Stimulated activated CD8-positive, alpha-beta memory T cell treated with anti-CD3 and anti-CD28 coated beads, Interleukin-15, amount 100 ng/mL, for 24 hours (primary cell): ENCODE measurements at places on chromosomes 4 and X.

- DNase-seq = peak; percentile 31
These were observed 1.4 kb downstream of the ZNF827 start for GRCh38 chr4:145936997-145937901.

- no peak for DNase-seq
These were observed 10.5 kb downstream of the PPAT start for GRCh38 chr4:56424697-56425514.

DNA sequence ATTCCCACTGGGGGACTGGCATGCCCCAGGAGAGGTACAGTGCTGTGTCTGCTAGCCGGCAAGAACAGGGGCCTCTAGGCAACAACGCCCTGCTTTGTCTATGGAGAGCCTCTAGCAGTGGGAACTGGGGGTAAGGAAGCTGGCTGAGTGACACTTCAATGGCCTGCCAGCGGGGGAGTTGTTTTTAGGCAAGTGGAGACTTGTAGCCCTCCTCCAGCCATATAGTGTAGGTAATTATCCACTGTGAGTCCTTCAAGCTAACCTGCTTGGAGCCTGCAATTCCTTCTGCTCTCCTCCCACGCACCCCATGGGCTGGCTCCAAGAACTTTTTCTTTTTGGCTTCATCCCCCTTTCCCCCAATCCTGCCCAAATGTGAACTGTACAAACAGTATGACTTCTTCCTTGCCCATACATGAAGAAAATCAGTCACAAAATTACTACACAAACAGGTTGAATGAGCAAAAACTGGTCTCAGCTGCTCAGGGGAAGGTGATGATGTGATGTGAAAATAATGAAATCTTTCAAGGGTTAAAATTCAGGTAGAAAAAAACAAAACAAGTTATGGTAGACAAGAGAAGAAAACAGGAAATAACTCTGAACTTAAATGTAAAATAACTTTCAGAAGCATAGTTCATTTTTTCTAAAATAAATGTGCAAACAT, 33.1 kb downstream of the LEF1 start:
- DNase-seq = no peak

- DNase-seq = no peak
These were observed 139.8 kb downstream of the WDFY3 start for GRCh38 chr4:84826681-84827080.

- no peak for DNase-seq
These were observed 6.2 kb upstream of the CXCL13 start for GRCh38 chr4:77599378-77599777.

- no peak for DNase-seq
These were observed 66.6 kb upstream of the ELOVL6 start for GRCh38 chr4:110265001-110265400.

- DNase-seq = no peak
These were observed 18.0 kb downstream of the CLNK start for GRCh38 chr4:10666616-10667015.

DNA sequence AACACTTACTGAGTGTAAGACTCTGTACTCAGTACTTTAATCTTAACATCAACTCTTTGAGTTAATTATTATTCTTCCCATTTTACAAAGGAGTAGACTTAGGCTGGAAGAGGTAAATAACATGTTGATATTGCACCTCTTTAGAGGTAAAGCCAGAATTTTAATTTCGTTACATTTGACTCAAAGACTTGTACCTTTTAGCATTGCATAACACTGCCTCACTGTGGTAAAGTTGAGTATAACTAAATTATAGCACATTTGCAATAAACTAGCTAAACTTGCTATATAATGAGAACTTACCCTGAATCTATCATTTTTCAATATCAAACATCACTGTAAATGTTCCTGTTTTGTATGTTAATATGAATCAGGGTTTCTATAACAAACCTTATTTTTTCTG, 218.5 kb downstream of the PRR32 start:
- no peak for DNase-seq

DNA sequence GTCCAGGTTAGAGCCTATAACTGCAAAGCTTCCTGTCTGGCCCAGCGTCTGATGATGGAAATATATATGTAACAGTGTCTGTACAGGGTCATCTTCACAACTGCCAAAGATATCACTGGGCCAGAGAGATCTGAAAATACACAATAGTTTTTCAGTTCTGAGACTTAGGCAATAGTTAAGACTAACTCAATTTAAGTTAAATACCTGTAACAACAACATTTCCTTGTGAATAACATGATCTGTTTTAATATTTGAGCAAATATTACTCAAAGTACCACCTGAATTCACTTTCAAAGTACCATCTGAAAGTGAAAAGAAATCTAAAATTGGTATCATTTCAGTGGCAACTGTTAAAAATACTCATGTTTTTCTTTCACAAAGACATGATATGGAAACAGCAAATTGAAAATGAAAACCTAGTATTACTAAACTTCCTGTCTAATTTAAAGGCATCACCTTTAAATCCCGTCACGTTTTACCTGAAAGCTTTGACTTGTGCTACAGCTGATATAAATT, 9.6 kb downstream of the ZAR1 start:
- DNase-seq = no peak

GRCh38 chrX:130418740-130419139, 17.0 kb downstream of the RBMX2 start:
- no peak for DNase-seq
